ENCODE measurements at places on chromosomes 5 and 9. TPM values are rescaled to one million over a fixed set of nuclear protein-coding genes. Genes with fewer than 3 reads are reported as not detected.

GRCh38 chr9:21559402-21560280, 77.5 kb upstream of the IFNE start:
- DNase-seq: no peak

GRCh38 chr9:121336665-121337064, 33.4 kb downstream of the STOM start:
- DNase-seq: no peak

DNA sequence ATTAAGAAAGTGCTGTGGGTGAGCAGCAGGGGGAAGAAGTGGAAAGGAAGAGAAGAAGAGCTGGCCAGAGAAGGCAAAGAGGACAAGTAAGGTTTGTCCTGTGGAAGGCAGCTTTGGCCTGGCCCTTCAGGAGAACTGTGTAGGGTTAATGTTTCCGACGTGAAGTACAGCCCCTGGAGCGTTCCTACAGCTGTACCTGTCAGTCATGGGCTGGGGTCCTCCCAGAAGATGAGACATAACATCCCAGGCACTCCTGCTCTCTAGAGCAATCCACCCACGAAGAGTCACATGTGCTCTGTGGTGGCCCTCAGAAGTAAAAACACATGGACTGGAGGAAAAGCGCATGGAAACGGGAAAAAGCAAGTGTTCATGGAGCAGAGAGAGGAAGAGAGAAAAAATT, 237.4 kb downstream of the CAAP1 start:
- no peak for DNase-seq

- no peak for DNase-seq
Observed at GRCh38 chr5:33328818-33329217, 111.9 kb upstream of the TARS1 start.

- no peak for DNase-seq
Observed at GRCh38 chr9:83060556-83060955, 2.4 kb downstream of the RASEF start.

DNA sequence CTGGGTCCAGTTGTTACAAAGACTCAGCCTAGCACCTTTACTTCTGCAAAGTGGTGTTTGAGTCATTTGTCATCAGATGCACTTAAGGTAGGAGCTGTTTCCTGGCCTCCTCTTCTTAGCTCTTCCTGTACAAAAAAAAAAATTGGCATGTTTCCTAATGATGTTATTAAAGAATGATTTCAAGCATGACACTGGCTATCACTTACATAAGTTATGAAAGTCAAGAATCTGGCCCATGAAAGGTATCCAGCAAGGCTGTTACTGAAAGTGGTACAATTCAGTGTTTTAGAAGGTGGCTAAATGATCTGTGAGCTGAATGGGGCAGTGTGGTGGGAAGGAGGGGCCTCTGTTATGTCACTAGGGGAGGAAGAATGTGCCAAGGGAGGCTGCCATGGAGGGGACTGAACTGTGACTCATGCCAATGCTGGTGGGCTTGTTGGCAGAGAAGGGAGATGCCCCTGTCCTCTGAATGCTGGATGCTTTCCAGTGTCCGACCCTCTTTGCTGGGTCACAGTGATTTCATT, 175.1 kb upstream of the MAP1B start:
- no peak for DNase-seq

DNA sequence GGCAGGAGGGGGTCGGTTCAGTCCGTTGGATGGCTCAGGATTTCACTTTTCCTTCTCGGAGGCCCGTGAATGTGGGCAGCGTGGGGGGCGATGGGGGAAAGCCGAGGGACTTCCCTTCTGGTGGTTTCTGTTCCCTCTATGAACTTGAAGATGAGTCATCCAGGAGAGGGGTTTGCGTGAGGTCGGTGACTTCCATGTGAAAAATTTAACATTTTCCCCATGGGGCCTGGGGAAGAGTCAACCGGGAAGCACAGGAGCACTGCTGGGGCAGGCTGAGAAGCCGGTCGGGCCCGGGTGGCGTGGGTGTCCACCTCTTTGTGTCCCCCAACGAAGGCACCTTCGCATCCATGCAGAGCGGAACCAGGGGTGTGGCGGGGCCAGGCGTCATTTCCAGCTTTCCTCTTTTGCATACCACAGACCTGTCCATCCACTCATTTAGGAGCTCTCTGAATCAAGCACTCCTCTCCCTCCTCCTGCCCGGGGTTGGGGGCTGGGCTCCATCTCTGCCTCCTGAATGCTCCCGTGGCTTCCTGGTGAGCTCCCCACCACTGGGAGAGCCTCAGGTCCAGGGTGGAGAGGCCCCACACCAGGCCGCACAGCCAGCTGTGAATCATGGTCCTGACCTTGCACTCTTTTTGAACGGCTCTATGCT, 68.4 kb downstream of the ANKRD33B start:
- DNase-seq: no peak

- no peak for DNase-seq
Observed at GRCh38 chr9:118482306-118482705, 778.1 kb downstream of the TLR4 start.

- no peak for DNase-seq
Observed at GRCh38 chr9:128702949-128703615, 779 bp downstream of the PKN3 start.

The GABRA6 gene
- not detected for polyA plus RNA-seq

The PFN3 gene
- not detected for polyA plus RNA-seq

The STOM gene
- polyA plus RNA-seq: 405 TPM

All from AG04450 (cell line).